ENCODE measurements at places on chromosomes 11 and 22. TPM values are rescaled to one million over a fixed set of nuclear protein-coding genes. Genes with fewer than 3 reads are reported as not detected.

- no peak for DNase-seq
Measured at GRCh38 chr11:108221371-108221770, 1.1 kb downstream of the NPAT start.

DNA sequence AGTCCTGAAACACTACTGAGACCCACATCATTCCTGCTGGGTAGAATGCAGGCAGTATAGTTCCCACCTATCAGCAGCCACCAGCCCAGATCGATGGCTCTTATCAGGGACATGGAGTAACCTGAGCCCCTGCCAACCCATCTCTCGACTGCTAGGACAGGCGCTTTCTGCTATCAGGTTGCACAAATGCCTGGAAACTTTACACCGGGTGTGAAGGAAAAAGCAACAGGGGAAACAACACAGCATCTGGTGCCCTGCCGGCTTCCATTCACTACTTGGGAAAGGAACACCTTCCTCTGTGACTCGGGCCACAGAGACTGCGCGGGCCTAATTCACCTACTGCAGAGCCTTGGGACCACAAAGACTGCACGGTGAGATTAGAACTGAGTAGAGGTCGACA is 18.5 kb downstream of the RBFOX2 start:
- no peak for DNase-seq

DNA sequence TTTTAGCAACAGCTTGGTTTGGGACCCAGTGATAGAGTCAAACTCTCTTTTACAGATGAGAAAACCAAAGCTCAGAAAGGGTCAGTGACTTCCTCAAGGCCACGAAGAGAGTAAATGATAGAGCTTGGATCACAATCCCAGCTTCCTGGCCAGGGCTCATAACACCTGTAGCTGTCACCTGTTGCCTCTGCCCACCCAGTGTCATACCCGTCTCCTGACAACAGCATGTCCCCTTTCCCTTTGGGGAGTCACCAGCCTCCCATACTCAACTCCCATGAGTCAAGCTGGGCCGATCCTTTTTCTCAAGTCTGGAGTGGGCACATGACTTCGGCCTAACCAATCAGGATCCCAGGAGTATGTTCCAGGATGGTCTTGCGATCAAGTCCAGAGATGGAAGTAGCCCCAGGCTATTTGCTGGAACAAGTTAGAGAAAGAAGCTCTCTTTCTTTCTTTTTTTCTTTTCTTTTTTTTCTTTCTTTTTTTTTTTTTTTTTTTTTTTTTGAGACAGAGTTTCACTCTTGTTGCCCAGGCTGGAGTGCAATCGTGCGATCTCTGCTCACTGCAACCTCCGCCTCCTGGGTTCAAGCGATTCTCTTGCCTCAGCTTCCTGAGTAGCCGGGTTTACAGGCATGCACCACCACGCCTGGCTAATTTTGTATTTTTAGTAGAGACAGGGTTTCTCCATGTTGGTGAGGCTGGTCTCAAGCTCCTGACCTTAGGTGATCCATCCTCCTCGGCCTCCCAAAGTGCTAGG is 27.8 kb upstream of the MYH9 start:
- no peak for DNase-seq

GRCh38 chr11:79344753-79345294 is 96.0 kb downstream of the TENM4 start:
- no peak for DNase-seq

DNA sequence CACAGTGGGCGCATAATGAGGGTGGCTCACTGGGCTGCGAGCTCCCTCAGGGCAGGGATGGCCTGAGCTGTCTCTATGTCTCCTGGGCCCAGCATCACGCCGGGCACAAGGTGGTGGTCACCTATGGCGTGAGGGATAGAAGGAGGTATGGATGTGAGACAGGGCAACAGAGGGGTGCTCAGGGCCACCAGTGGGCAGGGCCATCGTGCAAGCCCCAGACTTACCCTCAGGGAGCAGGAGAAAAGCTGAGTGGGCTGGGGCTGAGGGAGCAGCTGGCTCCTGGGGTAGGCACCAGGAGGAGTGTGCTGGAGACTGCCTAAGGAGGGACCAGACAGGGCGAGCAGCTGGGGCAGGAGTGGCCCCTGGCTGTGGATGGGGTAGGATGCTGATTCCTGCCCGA is 34.3 kb upstream of the KLHL35 start:
- DNase-seq: no peak

GRCh38 chr22:25045159-25045558 is 92.6 kb downstream of the KIAA1671 start:
- no peak for DNase-seq

DNA sequence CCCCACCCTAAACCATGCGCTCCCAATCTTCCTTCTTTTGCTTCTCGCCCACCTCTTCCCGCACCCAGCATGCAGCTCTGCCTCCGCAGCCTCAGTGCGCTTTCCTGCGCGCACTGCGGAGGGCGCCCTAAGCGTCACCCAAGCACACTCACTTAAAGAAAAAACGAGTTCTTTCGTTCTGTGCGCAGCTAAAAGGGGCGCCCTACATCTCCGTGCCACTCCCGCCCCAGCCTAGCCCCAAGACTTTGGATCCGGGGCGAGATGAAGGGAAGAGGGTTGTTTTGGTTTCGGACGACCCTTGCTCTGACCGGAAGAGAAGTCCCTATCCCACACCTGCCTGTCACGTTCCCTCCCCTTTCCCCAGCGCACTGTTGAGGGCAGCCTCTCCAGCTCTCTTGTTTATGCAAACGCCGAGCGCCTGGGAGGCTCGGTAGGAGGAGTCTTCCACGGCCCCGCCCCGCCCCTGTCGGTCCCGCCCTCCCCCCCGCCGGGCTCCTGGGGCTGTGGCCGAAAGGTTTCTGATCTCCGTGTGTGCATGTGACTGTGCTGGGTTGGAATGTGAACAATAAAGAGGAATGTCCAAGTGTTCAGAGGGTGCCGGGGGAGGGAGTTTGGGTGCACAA is 5.3 kb downstream of the VSIG2 start:
- DNase-seq: no peak

Gene KRTAP5-2
- not detected for total RNA-seq

DNA sequence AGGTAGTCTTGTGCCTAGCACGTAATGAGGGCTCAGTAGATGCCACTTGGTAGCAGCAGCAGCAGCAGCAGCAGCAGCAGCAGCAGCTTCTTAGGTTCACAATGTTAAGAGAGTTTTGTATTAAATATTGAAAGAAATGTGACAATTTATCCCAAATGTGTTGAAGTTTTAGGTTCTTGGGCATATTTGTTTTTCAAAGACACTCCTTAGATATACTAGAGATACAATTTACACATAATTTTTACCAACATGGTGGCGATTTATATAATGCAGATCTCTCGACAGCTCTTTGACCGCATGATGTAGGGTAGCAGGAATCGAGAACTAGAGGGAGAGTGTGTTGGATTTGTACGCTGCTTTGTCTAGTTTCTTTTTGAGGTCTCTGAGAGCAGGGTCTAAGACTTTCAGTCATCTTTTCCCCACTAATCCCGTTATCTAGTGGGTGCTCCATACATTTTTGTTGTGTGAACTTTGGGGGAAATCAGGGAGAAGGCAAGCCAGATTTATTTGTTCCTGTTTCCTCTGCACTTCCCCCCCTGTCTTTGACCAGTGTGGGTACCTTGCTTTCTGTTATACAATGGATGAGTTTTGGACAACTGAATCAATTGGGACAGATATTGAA is 1.4 kb downstream of the FDX1 start:
- DNase-seq: no peak

Gene CYP2D6
- total RNA-seq: 1.3 TPM

DNA sequence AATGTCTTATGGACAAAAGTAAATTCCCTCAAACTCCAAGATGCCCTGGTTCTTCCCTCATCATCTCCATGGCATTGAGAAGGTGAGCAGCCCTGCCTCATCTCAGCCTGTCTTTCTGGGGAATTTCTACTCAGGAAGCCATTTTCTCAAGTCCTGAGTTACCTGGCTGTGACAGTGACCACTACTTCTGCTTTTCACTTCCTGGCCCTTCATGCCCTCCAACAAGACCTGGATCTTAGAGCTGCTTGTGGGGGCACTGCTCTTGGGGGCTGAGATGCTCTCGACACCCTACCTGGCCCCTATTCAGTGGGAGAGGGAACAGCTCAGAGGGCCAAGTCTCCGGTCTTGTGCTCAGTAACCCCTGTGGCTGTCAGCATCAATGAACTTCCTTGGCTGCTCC is 5.5 kb upstream of the IGSF22 start:
- no peak for DNase-seq

DNA sequence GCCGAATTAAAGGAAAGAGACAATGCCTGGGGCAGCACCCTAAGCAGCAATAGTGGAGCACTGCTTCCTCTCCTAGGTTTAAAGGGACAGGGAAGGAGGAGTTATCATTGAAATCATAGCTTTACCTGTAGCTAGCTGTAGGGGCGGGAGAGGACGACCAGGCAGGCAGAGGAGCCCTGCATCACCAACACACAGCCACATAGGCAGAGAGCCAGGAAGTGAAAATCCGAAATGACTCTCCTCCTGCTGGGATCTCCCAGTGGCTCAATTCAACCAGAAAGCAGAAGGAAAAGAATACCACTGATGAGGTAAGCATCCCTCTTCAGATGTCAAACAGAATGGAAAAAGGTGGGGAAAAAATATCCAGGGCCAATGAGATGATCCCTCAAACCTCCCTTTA is 20.4 kb downstream of the MRGPRX4 start:
- no peak for DNase-seq

Gene AIFM3
- 0.43 TPM for total RNA-seq

GRCh38 chr11:1401656-1402221 is 12.0 kb downstream of the BRSK2 start:
- DNase-seq: peak; percentile 68

GRCh38 chr22:49162841-49163240 is 664.8 kb downstream of the BRD1 start:
- DNase-seq: no peak

Gene OR10V1
- total RNA-seq: not detected

Gene OR2D2
- total RNA-seq: not detected

Gene IFITM10
- total RNA-seq: 1.1 TPM

Gene PNPLA5
- total RNA-seq: not detected

Gene TRPT1
- 39.3 TPM for total RNA-seq

- no peak for DNase-seq
Measured at GRCh38 chr11:1293619-1294015, 15.8 kb downstream of the TOLLIP start.

DNA sequence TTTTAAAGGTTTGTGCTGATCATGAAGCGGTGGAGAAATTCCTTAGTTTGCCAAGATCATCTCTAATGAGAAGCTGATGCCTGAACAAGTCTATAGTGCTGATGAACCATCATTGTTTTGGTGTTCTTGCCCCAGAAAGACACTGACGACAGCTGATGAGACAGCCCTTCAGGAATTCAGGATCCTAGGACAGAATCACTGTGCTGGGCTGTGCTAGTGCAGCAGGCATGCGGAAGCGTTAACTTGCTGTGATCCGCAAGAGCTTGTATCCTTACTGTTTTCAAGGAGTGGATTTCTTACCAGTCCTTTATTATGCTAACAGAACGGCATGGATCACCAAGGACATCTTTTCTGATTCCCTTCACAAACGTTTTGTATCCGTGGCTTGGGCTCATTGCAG is 104.1 kb downstream of the TBC1D22A start:
- no peak for DNase-seq
